ENCODE measurements at places on chromosomes 12 and 14.

DNA sequence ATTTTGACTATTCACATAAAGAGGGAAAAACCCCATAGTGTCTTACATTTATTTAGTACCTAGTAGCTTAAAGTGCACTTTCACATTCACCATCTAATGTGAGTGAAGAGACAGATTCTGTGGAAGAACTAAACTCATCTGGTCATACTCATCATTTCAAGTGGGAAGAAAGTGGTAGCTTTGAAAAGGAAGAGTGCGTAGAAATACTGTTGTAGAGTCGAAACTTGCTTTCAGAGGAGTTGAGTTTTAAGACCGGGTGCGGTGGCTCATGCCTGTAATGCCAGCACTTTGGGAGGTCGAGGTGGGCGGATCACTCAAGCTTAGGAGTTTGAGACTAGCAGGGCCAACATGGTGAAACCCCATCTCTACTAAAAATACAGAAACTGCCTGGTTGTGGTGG is 222.2 kb downstream of the ERC1 start:
- no peak for DNase-seq

DNA sequence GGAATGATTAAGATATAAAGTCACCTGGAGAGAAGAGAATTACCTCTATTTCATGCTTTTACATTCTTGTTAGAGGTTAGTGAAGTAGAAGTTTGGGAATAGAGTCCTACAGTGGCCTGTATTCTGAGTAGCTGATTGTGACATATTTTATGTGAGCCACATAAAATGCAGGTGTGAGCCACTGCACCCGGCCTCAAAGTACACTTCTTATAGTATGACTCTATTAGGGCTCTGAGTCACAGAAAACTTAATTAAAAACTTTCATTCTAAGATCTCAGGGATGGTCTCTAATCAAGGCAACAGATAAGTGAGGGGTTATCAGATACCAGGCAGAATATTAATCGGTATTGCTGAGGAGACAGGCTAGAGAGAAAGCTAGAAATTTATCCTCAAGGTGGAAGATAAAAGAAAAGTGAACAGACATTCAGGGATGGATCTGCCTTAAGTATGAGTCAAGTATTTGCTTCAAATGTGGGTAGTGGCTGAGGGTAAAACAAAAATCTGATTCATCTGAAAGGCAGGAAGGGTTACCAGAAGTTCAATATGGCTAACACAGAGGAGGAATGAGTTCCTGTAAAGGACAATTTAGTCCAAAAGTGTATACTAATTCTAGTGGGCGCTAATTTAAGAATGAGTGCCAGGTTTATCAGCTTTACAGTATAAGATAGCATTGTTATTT is 5.5 kb upstream of the G2E3 start:
- DNase-seq: no peak

GRCh38 chr12:66836623-66837310 is 157.9 kb upstream of the GRIP1 start:
- no peak for DNase-seq

DNA sequence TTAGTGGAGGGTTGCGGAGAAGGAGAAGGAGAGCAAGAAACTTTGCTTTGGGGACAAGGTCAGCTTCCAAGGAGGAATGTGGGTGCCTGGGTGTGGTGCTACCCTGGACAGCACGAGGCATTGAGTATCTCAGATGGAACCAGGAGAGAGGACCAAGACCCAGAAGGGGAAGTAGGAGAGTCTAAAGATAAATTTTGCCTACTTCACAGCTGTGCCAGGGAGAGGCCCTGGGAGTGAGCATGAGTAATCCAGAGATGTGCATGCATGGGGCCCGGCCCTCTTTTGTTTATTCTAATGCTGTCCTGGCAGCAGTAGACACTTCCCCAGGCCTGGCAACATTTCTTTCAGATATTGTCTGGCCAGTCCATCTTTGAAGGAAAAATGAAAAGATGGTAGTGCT is 49.5 kb upstream of the GNPNAT1 start:
- no peak for DNase-seq

GRCh38 chr12:78963439-78964227 is 99.1 kb downstream of the SYT1 start:
- DNase-seq: no peak

GRCh38 chr14:30559638-30560091 is 707 bp downstream of the G2E3 start:
- no peak for DNase-seq

GRCh38 chr14:71856199-71856919 is 75.9 kb upstream of the RGS6 start:
- no peak for DNase-seq

DNA sequence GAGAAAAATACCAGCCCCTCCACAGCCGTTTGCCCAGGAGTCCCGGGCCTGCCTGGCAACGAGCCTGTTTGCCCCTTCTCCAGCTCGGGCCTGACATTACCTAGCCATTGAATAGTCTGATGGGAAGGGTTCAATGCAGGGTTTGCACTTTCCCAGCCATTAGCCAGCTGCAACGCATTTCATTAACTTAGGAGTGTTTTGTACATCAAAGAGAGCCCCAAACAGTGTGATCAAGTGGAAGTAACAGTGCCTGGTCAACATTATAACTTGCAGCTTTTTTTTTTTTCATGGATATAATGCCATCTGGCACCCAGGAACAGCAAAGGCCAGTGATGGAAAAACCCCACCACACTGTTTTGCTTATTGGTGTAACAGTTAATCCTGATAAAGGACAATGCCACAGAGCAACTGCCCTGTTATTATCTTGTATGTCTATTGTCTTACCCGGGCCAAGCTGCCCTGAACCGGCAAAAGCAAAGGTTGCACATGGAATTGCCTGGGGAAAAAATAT is 38.0 kb downstream of the BTG1 start:
- peak; percentile 94 for DNase-seq

- no peak for DNase-seq
Observed at GRCh38 chr14:103909531-103910261, 18.6 kb upstream of the TDRD9 start.

DNA sequence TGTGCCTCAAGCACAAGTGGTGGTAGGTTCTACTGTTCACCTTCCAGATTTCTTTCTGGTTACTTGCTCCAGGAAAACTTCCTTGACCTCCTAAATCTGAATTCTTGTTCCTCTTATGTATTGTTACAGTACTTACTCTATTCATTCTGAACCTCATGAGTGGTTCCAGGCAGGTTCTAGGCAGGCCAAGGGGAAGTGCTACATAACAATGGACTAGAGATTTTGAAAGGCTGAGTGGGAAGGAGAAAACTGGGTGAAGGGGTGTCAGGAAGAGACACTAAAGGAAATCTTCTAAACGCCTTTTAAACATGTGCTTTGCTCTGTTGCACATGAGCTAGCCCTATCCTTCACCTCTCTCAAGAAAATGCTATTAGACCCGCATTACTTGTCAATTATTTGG is 1.6 kb downstream of the YARS2 start:
- no peak for DNase-seq

- DNase-seq: no peak
Observed at GRCh38 chr14:36183402-36183801, 6.9 kb upstream of the PTCSC3 start.

DNA sequence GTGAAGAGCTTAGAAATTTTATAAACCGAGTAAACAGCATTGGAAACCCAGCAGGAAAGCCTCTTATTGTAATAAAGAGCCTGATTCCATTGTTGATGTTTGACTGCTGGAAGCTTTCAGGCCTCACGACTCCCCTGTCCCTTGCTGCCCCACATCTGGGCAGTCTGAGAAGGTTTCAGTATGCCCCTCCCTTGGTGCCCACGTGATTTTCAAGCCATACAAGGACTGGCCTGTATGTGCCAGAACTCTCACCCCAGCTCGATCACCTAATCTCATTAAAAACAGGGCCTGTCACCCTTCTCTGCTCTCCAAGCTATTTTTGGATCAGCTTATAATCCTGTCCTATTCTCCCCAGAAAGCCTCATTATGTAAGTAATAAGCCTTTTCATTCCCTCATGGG is 7.5 kb upstream of the PYROXD1 start:
- DNase-seq: no peak

DNA sequence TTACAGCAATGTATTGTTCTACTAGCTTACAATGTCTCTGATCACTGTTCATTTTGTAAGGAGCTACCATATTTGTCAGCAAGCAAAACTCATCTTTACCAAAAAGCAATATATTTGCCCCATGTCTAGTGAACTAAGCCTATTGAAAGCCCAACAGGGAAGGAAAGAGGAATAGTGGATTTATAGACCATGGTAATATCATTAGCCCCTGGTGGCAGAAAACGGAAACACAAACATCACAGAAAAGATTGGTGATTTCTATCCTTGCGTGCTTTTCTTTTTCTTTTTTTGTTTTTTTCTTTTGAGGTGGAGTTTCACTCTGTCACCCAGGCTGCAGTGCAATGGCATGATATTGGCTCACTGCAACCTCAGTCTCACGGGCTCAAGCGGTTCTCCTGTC is 1562.4 kb upstream of the TMEM132C start:
- DNase-seq: peak; percentile 1

GRCh38 chr14:23115039-23115731 is 3.9 kb downstream of the CEBPE start:
- DNase-seq: no peak

- peak; percentile 75 for DNase-seq
Observed at GRCh38 chr12:55188974-55189556, 31.8 kb upstream of the OR10A7 start.

DNA sequence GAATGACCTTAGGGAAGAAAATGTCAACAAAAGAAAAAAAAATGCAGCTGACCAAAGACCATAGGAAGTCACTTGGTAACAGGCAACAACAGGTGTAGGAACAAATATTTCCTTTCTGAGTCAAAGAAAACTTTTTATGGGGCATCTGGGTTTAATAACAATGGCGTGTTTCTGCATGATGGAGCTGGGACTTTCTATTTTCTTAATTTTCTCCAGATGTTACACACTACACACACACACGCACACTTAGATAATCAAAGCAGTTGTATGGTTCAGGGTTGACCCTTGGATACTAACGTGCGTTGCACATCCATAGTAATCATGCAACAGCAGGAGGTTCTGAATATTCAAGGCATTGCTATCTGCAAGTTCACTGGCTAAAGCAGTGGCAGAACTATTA is 47.9 kb upstream of the NTF3 start:
- DNase-seq: no peak

DNA sequence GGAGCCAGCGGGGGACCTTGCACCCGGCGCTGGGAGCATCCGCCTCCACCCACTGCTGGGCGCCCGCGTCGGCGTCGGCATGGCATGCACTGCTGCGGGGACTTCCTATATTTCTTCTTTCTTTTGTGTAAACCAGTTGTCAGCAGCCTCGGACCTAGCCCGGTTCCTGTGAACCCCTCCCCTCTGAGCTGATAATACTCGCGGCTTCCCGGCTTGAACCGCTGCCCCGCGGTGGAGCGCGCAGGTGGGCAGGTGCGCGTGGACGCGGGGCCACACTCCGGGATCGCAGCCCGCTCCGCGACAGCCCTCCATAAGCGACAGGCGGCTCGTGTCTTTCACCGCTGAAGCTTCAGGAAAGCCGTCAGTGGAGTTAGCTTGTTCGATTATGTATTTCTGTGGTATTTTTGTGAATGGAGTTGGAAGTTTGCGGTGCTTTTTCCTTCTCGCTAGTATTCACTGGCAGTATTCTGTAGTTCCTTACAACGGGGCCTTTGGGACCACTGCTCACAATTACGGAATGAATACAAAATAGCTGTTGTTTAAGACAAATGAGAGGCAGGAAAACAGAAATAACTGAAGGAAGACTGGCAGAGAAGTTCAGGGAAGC is 870 bp downstream of the BMAL2 start:
- peak; percentile 81 for DNase-seq

DNA sequence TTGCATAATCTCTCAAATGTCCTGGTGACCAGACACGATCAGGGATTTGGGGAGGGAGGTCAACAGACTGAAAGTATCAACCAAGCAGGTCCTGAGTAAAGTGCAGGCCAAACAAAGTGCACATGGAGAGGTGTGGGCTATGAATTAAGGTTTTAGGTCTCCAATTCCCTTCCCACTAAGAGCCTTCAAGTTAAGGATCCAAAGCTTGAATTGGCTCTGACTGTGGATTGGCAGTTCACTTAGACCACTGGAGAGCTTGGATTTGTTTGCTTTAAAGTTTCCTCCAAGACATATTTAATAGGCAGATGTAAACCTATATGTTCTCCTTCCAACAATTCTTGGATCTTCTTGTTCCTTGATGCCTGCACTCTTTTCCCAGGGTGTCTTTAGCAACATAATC is 129.6 kb upstream of the IGF1 start:
- DNase-seq: no peak

DNA sequence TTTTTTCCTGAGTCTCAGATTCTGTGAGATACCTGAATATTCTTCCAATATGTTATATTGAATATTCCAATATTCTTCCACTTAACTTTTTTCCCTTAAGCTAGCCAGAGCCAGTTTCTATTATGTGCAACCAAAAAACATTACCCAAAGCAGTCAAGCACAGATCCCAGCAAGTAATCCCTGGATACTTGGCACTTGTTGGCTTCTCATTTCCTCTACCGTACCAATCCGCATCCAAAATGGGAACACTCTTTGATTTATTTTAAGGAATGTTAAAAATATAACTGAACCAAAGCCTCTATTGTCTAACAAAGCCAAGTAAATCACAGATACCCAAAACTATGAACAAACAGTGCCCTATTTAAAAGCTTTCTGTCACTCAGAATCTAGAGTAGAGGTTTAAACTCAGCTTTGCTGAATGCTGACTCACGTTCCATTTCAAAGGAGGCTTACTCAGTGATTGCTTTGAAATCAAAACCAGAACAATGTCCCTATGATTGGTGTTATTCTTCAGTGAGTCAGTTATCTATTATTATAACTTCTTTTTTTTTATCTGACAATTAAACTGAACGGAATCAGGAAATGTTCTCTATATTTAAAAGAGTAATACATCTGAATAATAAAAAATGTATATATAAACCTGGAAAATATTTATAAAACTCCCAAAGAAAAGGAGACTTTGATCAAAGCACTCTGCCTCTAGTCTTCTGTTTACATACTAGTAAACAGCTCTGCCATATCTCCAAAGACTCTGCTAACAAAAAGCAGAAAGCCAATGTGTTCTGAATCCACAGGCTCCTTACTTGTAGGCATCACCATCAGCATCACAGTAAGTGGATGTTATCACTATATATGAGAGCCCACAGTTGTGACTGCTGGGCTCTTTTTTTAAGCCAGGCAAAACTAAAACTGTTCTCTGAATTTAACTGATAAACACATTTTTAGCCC is 360.8 kb downstream of the CCDC91 start:
- DNase-seq: no peak

DNA sequence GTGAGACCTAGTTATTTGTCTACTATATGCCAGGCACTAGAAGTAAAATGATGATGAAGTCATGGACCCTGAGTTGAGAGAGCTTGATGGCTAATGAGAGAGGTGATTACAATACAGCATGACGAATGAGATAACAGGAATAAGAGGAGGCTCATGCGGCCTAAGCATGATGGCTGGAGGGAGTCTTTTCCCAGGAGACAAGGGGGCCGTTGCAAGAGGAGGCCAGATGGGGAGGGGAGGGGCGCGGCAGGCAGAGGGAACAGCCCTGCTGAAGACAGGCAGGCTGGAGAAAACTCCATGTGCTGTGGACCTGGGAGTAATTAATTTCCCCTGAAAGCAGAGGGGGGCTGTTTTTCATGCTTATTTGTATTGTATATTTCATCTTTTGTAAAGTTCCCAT is 144.7 kb upstream of the RFLNA start:
- DNase-seq: peak; percentile 54

Data from NCI-H526 (cell line).